Stimulated activated CD4-positive, alpha-beta T cell treated with anti-CD3 and anti-CD28 coated beads, Interleukin-12 subunit alpha, Interleukin-12 subunit beta, amount 100 ng/mL, for 24 hours (primary cell): ENCODE measurements at places on chromosomes 4 and X.

- DNase-seq: no peak
Measured at GRCh38 chrX:93791304-93791703, 117.3 kb downstream of the FAM133A start.

DNA sequence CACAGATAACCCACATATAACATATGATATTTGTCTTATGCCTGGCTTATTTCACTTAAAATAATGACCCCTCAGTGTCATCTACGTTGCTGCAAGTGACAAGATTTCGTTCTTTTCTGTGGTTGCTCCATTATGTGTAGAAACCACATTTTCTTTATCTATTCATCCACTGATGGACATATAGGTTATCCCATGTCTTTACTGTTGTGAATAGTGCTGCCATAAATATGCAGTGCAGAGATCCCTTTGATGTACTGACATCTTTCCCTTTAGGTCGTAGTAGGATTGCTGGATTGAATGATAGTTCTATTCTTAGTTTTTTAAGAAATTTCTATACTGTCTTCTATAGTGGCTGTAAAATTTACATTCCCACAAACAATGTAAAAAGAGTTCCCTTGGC is 135.8 kb downstream of the TET2 start:
- DNase-seq: no peak

DNA sequence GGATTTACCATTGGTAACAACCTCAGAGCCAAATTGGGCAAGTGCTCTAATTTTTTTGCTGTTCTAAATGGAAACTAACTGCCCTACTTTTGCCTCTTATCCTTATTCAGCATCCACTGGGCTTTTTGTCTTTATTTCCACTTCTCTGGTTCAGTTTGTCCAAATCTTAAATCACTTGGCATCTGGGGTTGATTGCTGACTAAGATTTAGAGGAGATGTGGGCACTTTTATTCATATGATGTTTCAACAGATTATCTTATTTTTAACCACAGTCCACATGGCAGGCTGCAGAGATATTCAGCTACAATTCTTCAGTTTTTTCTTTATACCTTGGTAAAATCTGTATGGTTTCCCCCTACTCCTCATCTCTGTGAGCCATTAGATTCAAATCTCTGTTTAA is 1161.4 kb upstream of the PCDH7 start:
- DNase-seq: no peak

DNA sequence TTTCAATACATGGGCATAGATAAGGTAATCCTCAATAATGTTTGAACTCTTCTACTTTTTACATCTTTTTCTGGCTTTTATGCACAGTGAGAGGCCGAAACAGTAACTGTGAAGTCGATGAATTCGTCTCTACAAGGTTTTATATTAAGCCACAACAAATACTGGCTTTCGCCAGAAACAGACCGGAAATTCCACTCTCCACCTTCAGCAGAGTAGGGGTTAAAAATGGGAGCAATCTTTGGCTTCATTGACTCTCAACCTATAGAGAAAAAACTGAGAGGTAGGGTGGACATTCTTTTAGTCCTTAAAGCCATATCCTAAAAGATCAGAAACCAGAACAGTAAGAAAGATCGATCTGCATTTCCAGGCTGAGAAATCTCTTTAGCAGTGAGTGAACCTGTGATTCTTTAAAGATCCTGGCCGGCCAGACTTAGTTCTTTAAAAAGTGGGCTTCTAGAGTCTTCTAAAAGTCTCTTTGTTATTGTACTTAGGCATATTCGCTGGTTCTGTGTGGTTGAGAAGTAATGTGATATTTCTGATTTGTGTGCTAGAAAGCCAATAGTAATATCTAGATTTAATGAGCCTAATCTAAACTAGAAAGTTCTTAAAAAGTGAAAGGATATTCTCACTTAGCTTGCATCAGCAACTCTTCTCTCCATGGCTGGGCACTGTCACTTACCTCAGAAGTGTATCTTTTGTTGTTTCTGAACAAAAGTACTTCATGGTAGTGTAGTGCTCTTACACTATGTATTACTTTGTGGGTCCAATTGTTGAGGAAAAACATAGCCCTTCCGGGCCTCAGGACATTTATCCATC is 2.0 kb downstream of the HSPA4L start:
- DNase-seq: no peak

DNA sequence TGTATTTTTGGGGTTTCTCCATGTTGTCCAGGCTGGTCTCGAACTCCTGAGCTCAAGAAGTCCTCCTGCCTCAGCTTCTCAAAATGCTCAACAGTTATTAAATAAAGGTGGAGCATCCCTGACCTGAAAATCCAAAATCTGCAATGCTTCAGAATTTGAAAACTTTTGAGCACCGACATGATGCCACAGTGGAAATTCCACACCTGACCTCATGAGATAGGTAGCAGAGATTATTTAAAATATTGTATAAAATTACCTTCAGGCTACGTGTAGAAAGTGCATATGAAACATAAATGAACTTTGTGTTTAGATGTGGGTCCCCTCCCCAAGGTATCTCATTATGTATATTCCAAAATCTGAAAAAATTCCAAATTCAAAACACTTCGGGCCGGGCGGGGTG is 42.7 kb upstream of the PDGFRA start:
- DNase-seq: no peak

DNA sequence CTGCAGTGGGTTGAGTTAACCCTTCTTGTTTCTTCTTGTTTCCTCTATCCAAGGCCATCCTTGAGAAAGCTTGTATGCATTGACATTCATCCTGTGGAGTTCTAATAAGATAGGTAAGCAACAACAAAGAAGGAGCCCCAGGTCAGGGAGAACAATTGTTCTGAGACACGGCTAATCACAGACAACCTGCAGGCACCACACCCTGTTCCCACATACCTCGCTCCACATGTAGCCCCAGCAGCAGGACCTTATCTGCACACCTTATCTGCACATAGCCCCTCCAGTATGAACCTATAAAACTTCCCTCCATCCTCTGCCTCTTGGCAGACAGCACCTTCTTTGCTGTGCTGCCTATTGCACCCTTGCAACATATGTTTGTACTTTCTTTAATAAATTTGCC is 129.1 kb downstream of the MSL3 start:
- DNase-seq: no peak

GRCh38 chr4:90130076-90130475 is 2.9 kb downstream of the CCSER1 start:
- no peak for DNase-seq

DNA sequence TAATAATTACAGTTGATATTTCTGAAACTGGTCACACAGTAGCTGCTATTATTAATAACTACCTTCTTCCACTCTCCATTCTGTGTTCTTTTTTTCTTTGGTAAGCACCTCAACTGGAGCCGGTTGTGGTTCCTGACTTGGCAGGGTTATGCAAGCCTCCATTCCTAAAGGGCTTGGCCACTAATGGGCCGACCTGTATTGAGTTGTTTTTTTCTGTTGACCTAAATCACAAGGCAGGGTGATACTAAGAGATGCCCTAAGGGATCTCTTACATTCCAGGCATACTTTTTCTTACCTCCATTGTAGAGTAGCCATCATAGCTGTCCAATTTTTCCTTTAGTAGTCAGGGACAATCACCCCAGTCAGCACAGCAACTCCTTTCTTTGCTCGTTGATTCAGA is 1295.8 kb upstream of the ADGRL3 start:
- no peak for DNase-seq

- no peak for DNase-seq
Measured at GRCh38 chrX:12985331-12985730, 10.4 kb downstream of the TMSB4X start.

GRCh38 chrX:12141511-12141910 is 3.2 kb downstream of the FRMPD4 start:
- no peak for DNase-seq

DNA sequence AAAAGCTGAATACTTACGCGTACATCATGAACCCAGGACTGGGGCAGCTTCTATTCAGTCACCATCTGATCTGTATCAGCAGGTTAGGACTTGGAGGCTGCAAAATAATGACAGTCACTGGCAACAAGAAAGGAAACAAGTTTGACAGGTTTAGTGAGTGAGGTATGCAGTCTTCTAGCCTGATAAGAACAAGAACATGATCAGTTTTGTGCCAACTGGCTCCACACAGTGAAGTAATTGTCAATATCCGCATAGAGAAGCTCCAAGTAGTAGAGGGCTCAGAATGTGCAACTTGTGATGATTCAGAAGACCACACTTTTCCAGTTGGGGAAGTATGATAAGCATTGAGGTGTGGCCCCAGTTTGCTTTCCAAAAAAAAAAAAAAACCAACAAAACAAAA is at the start of gene TMPRSS11F:
TSS of gene TMPRSS11F (minus strand) at position 77 of the 400 bp plus-strand sequence. CDS start at position 28, 49 bp downstream.
- DNase-seq: no peak

- no peak for DNase-seq
Measured at GRCh38 chrX:72114807-72115206, 16.9 kb downstream of the RTL5 start.

DNA sequence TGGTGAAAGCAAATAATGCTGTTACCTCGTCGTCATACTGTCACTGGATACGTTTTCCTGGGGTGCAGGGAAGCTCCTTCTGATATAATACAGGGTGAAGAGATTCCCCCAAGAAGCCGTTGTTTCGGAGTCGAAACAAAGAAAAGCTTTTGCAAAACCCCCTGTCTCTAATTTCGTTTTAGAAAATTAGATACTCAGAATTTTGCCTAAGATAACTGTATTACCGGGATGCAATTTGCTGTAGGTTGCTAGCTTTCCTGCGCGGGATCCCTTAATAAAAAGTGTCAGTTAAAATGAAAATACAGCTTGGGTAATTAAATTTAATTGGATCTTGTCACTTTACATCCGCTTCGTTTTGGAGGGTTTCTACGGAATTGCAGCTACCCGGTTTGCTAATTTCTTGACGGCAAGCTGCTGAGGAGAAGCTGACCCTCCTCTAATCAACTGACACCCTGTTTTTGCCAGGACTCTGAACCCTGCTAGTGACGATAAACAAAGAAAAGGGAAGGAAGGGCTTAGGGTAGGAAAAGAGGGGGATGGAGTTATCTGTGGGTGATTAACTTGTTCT is 174.6 kb downstream of the SHOX start:
- DNase-seq: no peak

GRCh38 chr4:2930135-2930757 is 33.0 kb downstream of the NOP14 start:
- DNase-seq: no peak
